ENCODE measurements at places on chromosomes 7 and 10. TPM values are rescaled to one million over a fixed set of nuclear protein-coding genes. Genes with fewer than 3 reads are reported as not detected.

DNA sequence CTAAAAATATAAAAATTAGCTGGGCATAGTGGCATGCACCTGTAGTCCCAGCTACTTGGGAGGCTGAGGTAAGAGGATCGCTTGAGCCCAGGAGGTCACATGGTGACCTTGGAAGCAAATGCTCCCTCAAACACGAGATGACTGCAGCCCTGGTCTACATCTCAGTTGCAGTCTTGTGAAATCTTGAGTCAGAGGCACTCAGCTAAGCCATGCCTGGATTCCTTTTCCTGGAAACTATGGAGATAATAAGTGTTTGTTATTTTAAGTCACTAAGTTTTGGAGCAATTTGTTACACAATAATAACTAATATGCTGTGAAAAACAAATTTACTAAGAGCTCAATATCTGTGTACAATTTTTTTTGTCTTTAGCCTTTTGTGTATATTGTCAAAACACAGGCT is 284.3 kb upstream of the KAT6B start:
- DNase-seq: no peak

- no peak for DNase-seq
Observed at GRCh38 chr7:134558370-134558769, 9.5 kb downstream of the AKR1B15 start.

GRCh38 chr7:99380823-99381663 is 6.5 kb downstream of the ARPC1B start:
- DNase-seq: no peak

DNA sequence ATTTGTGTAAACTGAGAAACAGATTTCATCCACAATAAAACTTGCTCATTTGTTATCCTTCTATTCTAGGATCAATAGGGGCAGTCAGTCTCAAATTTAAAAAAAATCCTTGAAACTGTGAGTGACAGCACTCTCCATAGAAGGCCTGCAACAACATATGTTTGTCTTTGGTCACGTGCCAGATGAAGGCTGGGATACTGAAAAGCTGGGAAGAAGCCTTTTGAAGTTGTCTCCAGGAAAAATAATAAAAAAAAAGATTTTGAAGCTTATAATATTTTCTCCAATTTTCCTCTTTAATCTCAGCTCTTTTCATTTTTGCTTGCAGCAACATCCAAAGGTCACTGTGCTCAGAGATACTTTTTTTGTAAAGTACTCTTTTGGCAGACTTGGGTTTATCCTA is 128.6 kb upstream of the SLC26A5 start:
- DNase-seq: no peak

Gene BTBD16
- total RNA-seq: not detected

Gene ERV3-1
- total RNA-seq: 44.6 TPM

Gene SLC39A12
- total RNA-seq: not detected

Data from endodermal cell (in vitro differentiated cells).